Endothelial cell (in vitro differentiated cells): ENCODE measurements at places on chromosomes 1 and 21. TPM values are rescaled to one million over a fixed set of nuclear protein-coding genes. Genes with fewer than 3 reads are reported as not detected.
A peak's percentile ranks its signal among the peaks of the same experiment; 100 is the strongest.

The KPRP gene
- not detected for total RNA-seq

The PROK1 gene
- total RNA-seq: not detected

The S100B gene
- 0.54 TPM for total RNA-seq

DNA sequence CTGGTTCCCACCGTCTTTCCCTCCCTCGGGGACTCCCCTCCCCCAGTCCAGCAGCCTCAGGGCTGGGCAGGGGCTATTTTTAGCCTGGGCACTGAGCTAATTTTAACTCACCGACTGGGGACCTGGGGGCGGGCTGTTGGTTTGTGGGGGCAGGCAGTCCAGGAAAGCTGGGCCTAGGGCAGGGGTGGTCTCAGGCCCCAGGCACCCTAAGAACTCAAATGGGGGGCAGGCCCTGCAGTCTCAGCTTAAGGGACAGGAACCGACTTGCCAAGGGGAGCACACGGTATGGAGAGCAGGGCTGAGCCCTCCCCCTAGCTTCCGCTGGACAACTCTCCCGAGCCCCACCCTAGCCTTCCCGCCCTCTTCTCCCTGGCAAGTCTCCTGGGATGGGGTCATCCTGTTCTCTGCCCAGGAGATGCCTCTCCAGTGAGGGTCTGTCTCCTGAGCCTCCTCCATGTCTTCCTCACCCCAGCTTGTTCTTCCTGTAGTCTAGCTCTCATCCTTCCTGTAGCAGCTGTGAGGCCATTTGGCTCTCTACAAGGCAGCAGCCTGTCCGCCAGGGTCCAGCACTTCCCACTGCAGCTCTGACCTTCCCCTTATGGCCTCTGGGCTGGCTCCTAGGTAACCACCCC, 10.1 kb downstream of the MEF2D start:
- DNase-seq: peak; percentile 43

DNA sequence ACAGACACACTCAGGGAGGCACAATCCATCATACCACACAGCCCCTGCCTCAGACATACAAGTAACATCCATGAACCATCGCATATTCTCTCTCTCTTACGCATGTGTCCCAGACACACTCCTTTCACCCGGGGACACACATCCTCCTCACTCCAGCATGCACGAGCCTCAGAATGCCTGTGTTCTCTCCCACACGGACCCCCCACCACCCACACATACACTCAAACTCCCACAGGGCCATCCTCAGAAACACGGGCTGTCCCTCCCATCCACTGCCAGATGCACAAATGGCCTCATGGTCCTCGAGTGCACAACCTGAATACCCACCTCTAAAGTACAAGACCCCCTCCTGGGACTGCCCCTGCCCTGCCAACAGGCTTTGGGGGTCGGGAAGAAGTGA, 2.2 kb upstream of the C1QC start:
- DNase-seq: no peak

GRCh38 chr1:13812456-13813397, 112.7 kb downstream of the PRDM2 start:
- DNase-seq: no peak

DNA sequence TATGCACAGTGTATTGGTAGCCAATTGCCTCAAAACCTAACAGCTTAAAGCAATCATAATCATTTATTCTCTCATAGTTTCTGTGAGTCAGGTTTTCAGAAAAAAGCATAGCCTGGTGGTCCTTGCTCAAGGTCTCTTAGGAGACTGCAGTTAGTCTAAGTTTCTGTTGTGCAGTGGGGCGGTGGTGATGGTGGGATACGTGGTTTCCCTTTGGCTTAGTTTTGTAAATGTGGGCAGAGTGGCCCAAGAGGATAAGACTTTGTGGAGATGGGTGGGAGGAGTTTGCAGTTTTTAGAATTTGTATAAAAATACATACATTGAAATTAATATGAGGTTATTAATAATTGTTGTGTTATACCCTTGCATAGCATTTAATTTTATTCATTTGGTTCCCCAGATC, 68.6 kb downstream of the NOS1AP start:
- no peak for DNase-seq
